Effector memory CD4-positive, alpha-beta T cell (primary cell): ENCODE measurements at places on chromosomes 12 and 14.

DNA sequence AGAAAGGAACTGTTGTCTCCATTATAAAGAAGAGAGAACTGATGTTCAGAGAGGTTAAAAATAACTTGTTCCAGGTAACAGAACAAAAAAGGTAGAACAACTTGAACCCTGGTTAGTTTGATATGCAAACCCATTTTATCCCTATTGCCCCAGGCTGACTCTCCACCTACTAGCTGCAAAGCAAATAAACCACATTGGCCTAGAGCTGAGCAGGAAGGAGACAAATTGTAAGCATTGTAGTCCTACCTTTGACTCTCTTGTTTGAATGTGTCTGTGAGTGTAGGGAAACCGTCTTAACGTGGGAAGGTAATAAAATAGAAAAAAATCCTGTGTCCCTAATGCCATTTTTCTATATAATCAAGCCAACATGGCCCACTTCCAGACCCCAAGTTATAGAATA is 126.4 kb downstream of the CCER1 start:
- no peak overlapping the region for H3K4me3 ChIP-seq
- H3K4me1 ChIP-seq: no peaks in the 10 kb centered on the region
- no peak for DNase-seq
- no peak overlapping the region for H3K27ac ChIP-seq
- H3K36me3 ChIP-seq: no peaks in the 10 kb centered on the region

DNA sequence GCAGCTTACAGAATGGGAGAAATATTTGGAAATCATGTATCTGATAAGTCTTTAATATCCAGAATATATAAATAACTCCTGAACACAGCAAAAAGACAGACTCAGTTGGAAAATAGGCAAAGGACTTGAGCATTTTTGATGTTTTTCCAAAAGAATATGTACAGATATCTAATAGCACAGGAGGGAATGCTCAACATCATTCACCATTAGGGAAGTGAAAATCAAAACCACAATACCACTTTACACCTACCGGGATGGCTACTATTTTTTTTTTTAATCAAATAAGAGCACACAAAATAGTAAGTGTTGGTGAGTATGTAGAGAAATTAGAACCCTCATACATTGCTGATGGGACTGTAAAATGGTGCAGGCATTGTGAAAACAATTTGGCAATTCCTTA is 75.6 kb downstream of the ANO6 start:
- no peaks in the 10 kb centered on the region for H3K27me3 ChIP-seq
- no peaks in the 10 kb centered on the region for H3K36me3 ChIP-seq
- no peak for DNase-seq
- H3K4me3 ChIP-seq: no peak overlapping the region
- no peaks in the 10 kb centered on the region for H3K4me1 ChIP-seq
- H3K27ac ChIP-seq: no peak overlapping the region

DNA sequence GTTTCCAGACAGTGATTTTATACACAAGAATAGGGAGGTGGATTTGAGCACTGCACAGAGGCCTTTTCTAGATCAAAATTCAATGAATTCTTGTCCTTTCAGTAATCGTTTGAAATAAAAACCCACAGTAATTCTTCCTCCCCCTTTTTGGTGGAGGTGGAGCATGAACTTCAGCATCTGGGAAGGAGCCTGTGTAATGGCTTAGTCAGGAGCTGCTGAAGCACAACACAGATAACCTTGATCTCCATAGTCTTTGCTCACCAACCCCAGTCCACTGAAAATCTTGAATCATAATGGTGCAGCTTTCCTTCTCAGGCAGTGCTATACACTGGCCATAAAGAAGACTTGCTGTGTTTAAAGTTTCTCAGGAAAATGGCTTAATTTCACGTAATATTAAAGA is 6.4 kb upstream of the TBPL2 start:
- no peak for DNase-seq
- no peak overlapping the region for H3K27ac ChIP-seq
- H3K27me3 ChIP-seq: no peaks in the 10 kb centered on the region
- H3K36me3 ChIP-seq: no peaks in the 10 kb centered on the region

DNA sequence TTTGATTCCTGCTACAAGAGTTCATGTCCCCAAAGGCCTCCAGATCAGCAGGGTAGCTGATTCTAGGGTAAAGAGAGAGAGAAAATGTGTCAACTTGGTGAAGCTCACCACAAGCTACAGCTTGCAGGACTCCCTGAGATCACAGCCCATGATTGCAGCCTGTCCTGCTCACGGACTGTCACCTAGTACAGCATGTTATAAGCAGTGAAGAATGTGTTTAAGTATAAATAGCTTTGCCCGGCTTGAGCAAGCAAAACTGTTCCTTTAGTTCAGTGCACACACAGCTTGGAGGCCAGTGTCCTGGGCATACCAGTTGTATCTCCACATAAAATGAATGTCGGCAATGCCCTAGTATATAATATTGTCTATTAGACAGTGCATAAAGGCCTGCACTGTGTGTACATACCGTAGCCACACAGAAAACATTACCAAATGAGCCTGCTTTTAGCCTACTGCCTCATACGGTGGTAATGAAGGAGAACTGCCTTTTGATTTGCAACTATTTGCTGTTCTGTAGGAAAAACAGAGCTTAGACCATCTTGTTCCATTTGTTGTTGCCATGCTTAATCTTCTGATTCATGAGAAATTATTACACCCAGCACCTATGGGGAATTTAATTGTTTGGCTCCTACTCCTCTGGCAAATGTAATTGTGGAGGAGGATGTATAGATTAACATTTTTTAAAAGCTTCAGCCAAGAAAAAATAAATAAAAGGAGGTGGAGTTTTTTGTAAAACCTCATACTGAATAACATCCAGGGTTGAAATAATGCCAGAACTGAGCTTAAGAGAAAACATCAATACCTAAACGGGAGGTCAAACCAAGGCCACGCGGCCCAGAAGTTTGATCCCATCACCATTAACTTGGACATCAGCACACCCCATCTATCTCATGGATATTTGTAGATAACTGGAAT is 108.1 kb upstream of the G2E3 start:
- H3K4me1 ChIP-seq: no peaks in the 10 kb centered on the region
- H3K4me3 ChIP-seq: no peak overlapping the region
- H3K27me3 ChIP-seq: no peaks in the 10 kb centered on the region
- H3K36me3 ChIP-seq: no peaks in the 10 kb centered on the region
- no peak overlapping the region for H3K27ac ChIP-seq

GRCh38 chr12:91023326-91024004 is 18.7 kb upstream of the EPYC start:
- no peak overlapping the region for H3K27ac ChIP-seq
- DNase-seq: no peak

GRCh38 chr12:48185181-48185919 is 1.9 kb downstream of the CCDC184 start:
- H3K27ac ChIP-seq: no peak overlapping the region
- H3K4me1 ChIP-seq: peaks cover 15% of the 10 kb centered on the region
- H3K36me3 ChIP-seq: no peaks in the 10 kb centered on the region
- peaks cover 11% of the 10 kb centered on the region for H3K27me3 ChIP-seq
- H3K4me3 ChIP-seq: no peak overlapping the region

DNA sequence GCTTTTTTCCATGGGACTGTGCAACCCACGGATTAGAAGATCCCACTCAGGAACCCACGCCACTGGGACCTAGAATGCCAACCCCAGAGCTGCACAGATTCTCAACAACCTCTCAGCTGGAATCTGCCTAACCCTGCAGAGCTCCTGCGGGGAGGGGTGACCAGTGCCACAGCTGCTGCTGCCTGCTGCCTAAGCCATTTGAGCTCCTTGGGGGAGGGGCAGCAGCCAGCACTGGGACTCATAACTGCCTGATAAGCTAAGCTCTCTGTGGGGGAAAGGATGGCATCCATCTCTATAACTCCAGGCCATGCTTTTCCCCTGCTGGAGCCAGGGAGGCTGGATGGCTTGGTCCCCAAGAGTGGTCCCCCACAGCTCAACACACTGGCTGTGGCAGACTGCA is 182.8 kb downstream of the SLC5A8 start:
- H3K4me3 ChIP-seq: no peak overlapping the region
- no peak overlapping the region for H3K27ac ChIP-seq
- DNase-seq: no peak
- no peaks in the 10 kb centered on the region for H3K4me1 ChIP-seq

DNA sequence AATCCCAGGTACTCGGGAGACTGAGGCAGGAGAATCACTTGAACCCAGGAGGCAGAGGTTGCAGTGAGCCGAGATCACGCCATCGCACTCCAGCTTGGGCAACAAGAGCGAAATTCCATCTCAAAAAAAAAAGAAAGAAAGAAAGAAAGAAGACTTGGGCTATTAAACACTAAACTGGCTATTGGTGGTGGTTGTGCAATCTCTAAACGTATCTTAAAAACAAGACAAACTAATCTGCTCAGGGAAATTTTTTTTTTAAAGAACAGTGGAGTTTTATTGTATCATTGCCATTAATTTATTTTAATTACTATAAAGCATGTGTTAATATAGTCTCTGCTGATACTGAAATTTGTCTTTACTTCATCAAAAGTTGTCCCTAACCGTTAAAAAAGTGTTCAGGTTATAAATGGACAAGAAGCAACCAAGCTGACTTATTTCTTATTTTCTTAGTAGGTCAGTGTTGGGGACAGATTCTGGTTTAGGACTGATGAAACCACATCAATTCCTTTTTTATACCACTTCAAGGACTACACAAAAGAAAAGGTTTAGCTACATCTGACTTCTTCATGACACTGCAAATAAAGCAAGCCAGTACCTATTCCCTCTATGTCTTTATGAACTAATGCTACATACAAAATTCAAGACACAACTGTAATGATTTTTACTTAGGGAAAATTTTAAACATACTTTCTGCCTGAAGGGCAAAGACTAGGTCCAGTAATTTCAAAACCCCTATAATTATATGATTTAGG is 68.7 kb upstream of the KRAS start:
- H3K36me3 ChIP-seq: no peaks in the 10 kb centered on the region
- H3K4me3 ChIP-seq: no peak overlapping the region
- no peak overlapping the region for H3K27ac ChIP-seq
- H3K4me1 ChIP-seq: peaks cover 3% of the 10 kb centered on the region

DNA sequence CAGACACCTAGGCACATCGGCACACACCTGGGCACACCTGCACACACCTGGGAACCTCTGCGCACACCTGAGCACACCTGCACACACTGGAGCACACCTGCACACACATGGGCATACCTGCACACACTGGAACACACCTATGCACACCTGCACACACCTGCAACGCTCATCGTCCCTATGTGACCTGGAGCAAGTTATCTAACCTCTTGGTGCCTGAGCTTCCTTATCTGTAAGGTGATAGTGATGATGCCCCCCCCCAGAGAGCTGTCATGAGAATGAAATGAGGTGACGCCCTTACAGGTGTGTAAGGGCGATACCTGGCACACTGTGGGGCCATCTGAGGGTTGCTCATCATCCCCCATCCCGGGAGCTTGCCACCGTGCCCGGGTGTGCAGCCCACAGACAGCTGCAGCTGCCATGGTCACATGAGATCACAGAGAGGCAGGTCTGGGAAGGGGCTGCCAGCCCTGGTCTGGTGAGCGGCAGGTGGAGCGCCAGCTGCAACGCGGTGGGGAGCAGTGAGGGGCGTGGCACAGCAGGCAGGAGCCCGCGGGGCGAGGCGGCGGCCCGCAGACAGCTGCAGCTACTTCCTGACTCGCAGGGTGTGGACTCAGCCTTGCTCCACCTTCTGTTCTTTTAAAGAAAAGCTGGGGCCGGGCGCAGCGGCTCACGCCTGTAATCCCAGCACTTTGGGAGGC is 59.9 kb upstream of the FBRSL1 start:
- peak; percentile 24 for DNase-seq
- H3K4me3 ChIP-seq: peak overlapping the region; percentile 31
- no peak overlapping the region for H3K27ac ChIP-seq
- H3K27me3 ChIP-seq: no peaks in the 10 kb centered on the region
- H3K36me3 ChIP-seq: no peaks in the 10 kb centered on the region

- H3K27me3 ChIP-seq: no peaks in the 10 kb centered on the region
- DNase-seq: no peak
- no peak overlapping the region for H3K4me3 ChIP-seq
- peaks cover 31% of the 10 kb centered on the region for H3K4me1 ChIP-seq
These were observed 171.0 kb upstream of the HIF1A start for GRCh38 chr14:61524211-61524806.

- no peak overlapping the region for H3K4me3 ChIP-seq
- H3K36me3 ChIP-seq: no peaks in the 10 kb centered on the region
- no peak for DNase-seq
- H3K27ac ChIP-seq: no peak overlapping the region
- peaks cover 5% of the 10 kb centered on the region for H3K4me1 ChIP-seq
- H3K27me3 ChIP-seq: peaks cover 47% of the 10 kb centered on the region
These were observed 2.7 kb downstream of the OTX2 start for GRCh38 chr14:56807386-56808109.

DNA sequence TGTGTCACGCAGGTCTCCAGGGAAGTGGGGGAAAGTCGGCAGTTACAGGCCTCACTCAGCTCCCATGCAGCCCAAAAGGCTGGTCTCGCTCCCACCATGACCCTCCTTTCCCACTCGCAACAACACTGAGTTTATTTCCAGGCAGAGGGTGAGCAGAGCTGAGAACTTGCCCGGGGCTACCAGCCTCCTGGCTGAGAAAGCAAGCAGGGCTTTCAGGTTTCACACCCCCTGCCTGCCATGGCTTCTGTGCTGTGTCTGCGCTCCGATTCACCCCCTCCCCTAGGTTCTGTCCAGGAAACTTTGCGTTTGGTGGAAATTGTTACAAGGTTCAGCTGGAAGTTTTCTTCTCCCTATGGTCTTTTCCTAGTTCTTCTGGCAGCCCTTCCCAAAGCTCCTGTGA is 17.1 kb downstream of the OR10G2 start:
- no peaks in the 10 kb centered on the region for H3K36me3 ChIP-seq
- peaks cover 2% of the 10 kb centered on the region for H3K27me3 ChIP-seq
- H3K4me1 ChIP-seq: no peaks in the 10 kb centered on the region
- no peak for DNase-seq

DNA sequence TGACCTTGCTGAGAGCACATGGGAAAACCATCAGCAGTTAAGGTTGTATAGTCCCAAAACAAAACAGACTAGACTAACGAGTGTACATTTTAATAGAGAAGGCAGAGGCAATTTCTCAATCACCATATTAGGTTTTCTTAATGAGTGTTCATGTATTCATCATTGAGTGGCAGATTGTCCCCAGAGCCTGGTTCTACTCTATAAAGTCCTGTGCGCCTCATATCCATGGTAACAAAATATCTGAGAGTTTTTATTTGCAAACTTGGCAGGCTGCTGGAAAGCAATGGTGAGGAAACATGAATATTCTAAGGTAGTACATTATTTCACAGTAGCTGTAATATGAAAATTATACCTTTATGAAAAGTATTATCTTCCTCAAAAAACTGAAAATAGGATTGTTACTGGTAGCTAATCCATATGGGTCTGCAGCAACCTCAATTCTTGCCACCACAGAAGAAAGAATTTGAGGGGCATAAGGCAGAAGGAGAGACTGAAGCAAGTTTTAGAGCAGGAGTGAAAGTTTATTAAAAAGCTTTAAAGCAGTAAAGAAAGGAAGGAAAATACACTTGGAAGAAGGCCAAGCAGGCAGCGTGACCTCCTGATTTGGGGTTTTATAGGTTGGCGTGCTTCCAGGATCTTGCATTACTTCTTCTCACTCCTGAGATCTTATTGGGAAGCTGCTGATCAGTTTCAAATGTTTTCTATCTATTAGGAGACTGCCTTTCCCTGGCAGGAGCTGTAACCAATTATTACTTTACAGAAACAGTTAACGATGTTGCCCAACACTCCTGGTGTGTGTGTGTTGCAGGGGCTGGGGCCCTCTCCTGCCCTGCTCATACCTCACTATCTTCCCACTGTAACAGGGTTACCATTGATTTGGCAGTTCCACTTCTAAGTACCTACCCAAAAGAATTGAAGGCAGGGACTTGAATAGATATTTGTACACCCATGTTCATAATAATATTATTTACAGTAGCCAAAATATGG is 154.0 kb upstream of the NUDT4 start:
- no peak overlapping the region for H3K27ac ChIP-seq
- DNase-seq: no peak
- H3K4me3 ChIP-seq: no peak overlapping the region
- no peaks in the 10 kb centered on the region for H3K27me3 ChIP-seq
- H3K4me1 ChIP-seq: no peaks in the 10 kb centered on the region
